GM12878 (cell line): ENCODE measurements at places on chromosomes 3 and 15. TPM values are rescaled to one million over a fixed set of nuclear protein-coding genes. Genes with fewer than 3 reads are reported as not detected.

DNA sequence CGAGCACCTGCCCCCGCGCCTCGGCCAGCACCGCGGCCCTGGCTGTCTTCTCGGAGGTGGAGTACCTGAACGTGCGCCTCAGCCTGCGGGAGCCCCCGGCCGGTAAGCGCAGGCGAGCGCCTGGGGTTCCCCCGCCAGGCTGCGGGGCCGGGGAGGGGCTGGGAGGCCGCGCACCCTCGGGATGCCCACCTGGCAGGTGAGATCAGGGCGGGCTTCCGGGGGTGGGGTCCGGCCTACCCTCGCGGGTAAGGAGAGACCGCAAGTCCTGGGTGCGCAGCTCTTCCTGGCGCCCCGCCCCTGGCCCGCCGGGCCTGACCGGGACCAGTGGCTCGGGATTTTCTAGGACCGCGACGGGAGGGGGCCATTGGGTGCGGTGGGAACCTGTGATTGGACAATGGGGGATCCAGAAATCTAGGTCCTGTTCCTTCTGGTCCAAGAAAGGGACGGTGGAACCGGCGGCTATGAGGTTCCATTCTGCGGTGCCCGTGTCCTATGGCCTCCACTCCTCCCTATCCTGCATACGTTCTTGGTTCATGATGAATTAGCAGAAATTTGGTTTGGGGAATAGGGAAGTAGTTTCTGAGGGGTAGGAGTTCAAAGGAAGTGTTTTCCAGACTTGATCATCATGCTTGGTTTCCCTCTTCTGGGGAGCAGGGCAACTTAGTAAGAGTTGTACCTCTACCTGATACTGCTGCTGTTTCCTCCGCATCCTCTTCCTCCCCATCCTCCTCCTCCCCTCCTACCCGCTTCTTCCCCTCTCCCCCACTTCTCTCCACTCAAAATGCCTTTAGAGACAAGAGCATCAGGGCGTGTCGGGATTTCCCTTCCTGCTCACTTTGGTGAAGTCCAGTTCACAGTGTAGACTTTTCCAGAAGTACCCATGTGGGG, 808 bp downstream of the ARRDC4 start:
- no peaks in the 10 kb centered on the region for H3K27me3 ChIP-seq
- no peak overlapping the region for H3K27ac ChIP-seq
- no peak overlapping the region for H3K4me3 ChIP-seq
- H3K36me3 ChIP-seq: no peaks in the 10 kb centered on the region

DNA sequence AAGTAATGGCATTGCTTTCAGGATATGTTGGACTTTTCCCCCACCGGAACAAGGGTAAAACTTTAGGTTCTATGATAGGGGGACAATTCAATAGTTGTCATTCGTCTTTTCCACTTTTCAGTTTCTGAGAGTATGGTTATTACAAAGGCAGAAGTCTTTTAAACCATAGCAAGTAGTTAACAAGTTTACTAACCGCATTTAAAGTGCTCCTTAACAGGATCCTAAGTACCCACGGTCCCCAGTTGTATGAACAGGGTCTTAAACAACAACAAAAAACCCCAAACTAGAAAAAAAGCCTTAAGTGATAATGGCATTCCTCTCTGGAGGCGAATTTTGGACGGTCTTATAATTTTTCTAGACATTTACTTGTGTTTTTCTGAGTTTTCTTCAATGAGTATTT, 831 bp downstream of the IFT57 start:
- peaks cover 9% of the 10 kb centered on the region; the same call in 1 of the 2 replicates for H3K4me1 ChIP-seq
- DNase-seq: no peak
- H3K27ac ChIP-seq: 0 out of 2 replicates have a peak overlapping the region, but pooled peaks have one; percentile 27
- H3K36me3 ChIP-seq: no peaks in the 10 kb centered on the region
- no peaks in the 10 kb centered on the region for H3K27me3 ChIP-seq

- no peak for DNase-seq
- no peaks in the 10 kb centered on the region for H3K4me1 ChIP-seq
- H3K36me3 ChIP-seq: no peaks in the 10 kb centered on the region
These were observed 316.5 kb downstream of the MEX3B start for GRCh38 chr15:81729340-81729739.

DNA sequence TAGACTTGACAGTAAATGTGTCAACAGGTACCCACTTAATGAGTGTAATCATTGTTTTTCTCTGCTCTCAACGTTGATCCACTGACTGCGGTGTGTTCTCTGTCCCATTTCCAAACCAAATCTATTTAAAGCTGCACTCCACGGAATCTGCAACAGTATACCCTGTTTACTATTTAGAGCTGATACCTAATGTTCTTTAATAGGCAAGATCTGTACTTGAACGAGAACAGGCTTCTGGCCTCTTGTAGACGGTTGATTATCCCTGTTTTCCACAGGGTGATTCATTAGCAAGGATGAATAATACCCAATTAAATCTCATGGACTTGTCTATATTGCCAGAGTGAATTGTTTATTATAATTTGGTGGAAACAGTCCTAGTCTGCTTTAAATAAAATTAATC, 189.9 kb downstream of the LPP start:
- peaks cover 5% of the 10 kb centered on the region; the same call in 1 of the 2 replicates for H3K27me3 ChIP-seq
- no peaks in the 10 kb centered on the region for H3K4me1 ChIP-seq
- H3K27ac ChIP-seq: no peak overlapping the region
- DNase-seq: no peak
- H3K36me3 ChIP-seq: no peaks in the 10 kb centered on the region

DNA sequence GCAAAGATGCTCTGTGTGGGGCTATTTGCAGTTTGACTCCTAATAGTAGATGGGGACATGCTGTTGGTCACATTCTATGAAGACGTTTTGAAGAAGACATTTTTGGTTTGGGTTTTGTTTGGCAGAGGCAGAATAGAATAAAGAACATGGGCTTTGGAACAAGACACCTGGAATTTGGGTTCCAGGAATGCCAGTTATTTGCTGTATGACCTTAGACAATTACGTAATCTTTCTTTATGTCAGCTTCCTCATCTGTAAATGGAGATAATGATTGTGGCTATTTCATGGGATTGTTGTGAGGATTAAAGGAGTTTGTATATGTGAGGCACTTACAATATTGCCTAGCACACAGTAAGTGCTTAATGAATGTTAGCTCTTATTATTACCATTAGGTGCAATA, 91.6 kb downstream of the MESD start:
- DNase-seq: no peak
- no peak overlapping the region for H3K4me3 ChIP-seq
- H3K27ac ChIP-seq: no peak overlapping the region
- H3K27me3 ChIP-seq: no peaks in the 10 kb centered on the region
- H3K4me1 ChIP-seq: no peaks in the 10 kb centered on the region

TMEM207 gene
- not detected in 2 replicates for total RNA-seq

HTR3C gene
- not detected in 2 replicates for total RNA-seq

GRCh38 chr15:51144021-51144532, 49.4 kb upstream of the TNFAIP8L3 start:
- DNase-seq: no peak
- no peaks in the 10 kb centered on the region for H3K36me3 ChIP-seq
- H3K4me1 ChIP-seq: no peaks in the 10 kb centered on the region
- H3K27ac ChIP-seq: no peak overlapping the region

SUSD5 gene
- total RNA-seq: 0.05 TPM in 1 of 2 replicates, not detected in the other

CCNDBP1 gene
- total RNA-seq: 31.9 and 34.3 TPM in 2 replicates

DNA sequence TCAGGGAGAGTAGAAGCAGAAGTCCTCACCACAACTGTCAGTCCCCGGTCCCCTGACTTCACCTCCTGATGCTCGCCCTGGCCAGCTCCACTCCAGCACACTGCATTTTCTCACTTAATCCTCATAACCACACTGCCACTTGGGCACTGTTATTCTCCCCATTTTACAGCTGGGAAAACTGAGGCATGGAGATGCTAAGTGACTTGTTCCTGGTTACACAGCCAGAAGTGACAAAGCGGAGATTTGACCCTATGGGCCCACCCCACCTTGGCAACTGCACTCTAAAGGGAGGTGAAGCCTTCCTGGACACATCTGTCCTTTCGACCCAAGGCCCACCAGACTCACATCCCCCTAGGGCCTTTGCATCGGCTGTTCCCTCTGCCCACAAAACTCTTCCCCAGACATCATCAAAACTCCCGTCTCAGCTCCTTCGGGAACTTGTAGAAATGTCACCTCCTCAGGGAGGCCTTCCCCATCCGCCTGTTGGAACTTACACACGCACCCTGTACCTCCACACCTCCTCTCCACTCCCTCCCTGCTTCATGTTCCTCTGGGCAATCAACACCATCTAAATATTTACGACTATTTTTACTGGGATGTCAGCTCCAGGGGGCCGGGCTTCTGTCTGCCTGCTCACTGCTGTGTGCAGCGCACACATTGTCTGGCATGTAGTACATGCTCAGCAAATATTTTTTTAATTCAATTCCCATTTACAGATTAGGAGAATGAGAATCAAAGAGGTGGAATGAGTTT, 3.1 kb downstream of the GRIP2 start:
- no peak overlapping the region for H3K4me3 ChIP-seq
- no peaks in the 10 kb centered on the region for H3K27me3 ChIP-seq
- no peak overlapping the region for H3K27ac ChIP-seq

PLIN1 gene
- total RNA-seq: 0.08 TPM in 1 of 2 replicates, not detected in the other

- no peaks in the 10 kb centered on the region for H3K36me3 ChIP-seq
- peaks cover 5% of the 10 kb centered on the region; the same call in 1 of the 2 replicates for H3K4me1 ChIP-seq
- DNase-seq: no peak
- H3K27me3 ChIP-seq: peaks cover 3% of the 10 kb centered on the region
- no peak overlapping the region for H3K27ac ChIP-seq
These were observed 5.9 kb downstream of the SATB1 start for GRCh38 chr3:18419232-18419631.

GRCh38 chr15:84807228-84807627, 9.9 kb upstream of the ALPK3 start:
- H3K27me3 ChIP-seq: no peaks in the 10 kb centered on the region
- no peak overlapping the region for H3K4me3 ChIP-seq
- H3K36me3 ChIP-seq: no peaks in the 10 kb centered on the region
- no peak for DNase-seq
- no peak overlapping the region for H3K27ac ChIP-seq
- H3K4me1 ChIP-seq: no peaks in the 10 kb centered on the region

GRCh38 chr3:148081926-148082325, 615.8 kb upstream of the AGTR1 start:
- DNase-seq: no peak
- no peaks in the 10 kb centered on the region for H3K36me3 ChIP-seq
- no peaks in the 10 kb centered on the region for H3K4me1 ChIP-seq

GRCh38 chr3:177350121-177350520, 152.8 kb upstream of the TBL1XR1 start:
- H3K36me3 ChIP-seq: no peaks in the 10 kb centered on the region
- no peaks in the 10 kb centered on the region for H3K27me3 ChIP-seq
- DNase-seq: no peak
